ENCODE measurements at places on chromosomes 11 and 22.
A peak's percentile ranks its signal among the peaks of the same experiment; 100 is the strongest.

DNA sequence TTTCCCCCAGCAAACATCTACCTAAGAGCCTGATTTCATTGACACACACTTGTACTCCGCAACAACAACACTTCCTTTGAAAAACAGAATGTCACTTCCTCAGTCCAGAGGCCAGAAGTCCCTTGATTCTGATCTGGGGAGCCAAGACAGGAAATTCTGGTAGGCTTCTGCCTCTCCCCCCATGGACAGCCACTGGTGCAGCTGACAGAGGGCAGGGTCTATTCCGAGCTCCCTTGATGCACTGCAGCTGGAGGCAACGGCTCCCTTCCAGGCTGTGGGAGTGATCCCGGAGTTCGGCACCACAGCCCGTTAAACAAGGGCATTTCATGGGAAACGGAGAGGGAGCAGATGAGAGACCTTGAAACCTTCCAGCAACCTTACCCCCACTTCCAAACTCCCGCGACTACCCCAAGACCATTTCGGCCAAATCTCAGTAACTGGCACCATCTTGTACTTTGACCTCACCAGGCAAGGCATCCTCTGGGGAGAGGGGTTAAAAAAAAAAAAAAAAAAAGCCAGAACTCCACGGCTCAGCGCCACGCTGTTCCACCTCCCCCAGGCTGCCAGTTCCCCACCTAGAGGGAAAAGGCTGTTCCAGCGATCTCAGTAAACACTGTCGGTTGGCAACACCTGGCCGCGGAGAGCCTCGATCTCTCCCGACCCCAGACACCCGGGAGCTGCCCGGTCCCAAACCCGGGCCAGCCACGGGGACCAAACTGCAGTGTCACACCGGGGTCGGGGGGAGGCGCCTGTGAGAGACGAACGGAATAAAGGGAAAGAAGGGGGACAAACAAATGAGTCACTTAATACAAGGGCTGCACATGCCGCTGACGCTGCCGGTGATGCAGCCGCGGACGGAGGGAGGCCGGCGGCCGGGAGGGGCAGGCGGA lies 1.1 kb downstream of the GAB2 start:
- DNase-seq, result peak; percentile 72

DNA sequence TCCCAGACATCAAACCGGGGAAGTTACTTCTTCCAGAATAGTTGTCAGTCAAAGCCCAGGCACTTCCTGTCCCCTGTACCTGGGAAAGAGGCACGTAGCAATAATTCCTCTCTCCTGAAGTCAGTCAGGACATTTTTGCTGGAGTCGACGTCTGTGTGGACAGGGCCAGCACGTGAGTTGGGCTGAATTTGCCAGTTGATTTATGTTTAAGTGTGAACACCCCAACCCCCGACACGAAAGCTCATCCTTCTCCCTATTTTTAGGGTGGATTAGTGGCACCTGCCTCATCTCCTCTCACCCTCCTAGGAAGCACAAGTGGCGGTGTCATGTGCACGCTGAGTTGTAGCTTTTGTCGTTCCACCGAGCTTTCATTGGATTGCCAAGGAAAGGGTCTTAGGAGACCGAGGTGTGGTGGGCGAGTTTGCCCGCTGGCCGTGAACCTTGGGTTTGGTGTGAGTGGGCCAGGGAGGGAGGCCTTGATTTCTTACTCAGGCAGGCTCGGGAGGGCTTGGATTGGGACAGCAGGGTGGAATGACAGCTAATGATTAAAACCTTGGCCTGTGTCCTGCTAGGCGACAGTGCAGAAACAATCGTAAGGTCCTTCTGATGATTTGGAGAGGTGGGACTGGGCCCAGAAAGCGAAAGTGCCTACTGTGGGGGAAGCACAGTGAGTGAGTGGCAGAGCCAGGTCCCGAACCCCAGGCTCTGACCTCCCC lies 87.0 kb upstream of the CRYBB3 start:
- DNase-seq, result no peak

DNA sequence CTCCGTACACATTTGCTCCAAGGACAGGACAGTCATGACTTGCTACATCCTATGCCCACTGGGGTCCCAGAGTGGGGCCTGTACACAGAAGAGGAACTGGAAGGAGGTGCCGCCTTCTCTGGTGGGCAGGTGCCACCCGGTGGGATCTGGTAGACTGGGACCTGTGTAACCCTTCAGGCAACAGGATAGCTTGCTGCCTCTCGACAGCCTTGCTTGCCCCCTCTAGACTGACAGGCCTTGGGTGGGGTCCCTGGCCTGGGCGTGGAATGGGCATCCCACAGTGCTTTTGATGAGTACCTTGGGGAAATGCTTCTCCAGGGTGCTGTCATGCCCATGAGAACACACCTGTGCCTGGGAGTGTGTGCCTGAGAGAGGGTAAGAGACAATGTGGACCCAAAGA lies 15.8 kb downstream of the SHANK3 start:
- no peak for DNase-seq

- peak; percentile 69 for DNase-seq
Observed at GRCh38 chr11:73376160-73376802, at the start of gene RELT. Gene RELT, plus strand, starts transcription at chr11:73376399. Its CDS starts 12,738 bp downstream, at chr11:73389137.

DNA sequence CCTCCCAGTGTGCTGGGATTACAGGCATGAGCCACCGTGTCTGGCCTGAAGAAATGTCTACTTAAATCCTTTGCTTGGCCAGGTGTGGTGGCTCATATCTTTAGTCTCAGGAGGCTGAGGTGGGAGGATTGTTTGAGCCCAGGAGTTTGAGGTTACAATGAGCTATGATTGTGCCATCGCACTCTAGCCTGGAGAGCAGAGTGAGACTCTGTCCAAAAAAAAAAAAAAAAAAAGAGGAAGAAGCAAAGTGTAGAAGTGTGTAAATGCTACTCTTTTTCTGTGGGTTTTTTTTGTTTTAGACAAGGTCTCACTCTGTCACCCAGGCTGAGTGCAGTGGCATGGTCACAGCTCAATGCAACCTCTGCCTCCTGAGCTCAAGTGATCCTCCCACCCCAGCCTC lies 6.4 kb upstream of the ATG16L2 start:
- no peak for DNase-seq

GRCh38 chr22:32378707-32379272 lies 21.1 kb downstream of the RFPL3 start:
- DNase-seq, result no peak

- peak; percentile 18 for DNase-seq
Observed at GRCh38 chr11:66579017-66579606, 10.7 kb upstream of the CTSF start.

GRCh38 chr22:47131632-47132427 lies 369.4 kb downstream of the TBC1D22A start:
- DNase-seq, result no peak

DNA sequence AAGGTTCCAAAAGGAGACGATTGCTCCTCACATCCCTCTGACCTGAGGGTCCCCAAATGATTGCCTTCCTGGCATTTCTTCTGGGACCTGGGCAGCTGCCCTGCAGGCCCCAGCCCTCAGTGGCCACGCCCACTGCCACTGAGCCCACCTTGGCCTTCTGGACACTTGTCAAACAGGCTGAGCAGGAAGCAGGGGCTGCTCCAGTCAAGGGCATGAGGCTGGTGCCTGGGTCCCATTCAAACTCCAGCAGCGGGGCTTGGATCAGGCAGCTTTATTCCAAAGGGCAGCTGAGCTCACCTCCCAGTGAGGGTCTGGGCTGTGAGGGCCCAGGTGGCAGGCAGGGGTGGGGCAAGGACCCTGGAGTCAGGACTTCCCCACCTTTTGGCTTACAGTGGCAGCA lies 13.6 kb downstream of the KCTD17 start:
- no peak for DNase-seq

DNA sequence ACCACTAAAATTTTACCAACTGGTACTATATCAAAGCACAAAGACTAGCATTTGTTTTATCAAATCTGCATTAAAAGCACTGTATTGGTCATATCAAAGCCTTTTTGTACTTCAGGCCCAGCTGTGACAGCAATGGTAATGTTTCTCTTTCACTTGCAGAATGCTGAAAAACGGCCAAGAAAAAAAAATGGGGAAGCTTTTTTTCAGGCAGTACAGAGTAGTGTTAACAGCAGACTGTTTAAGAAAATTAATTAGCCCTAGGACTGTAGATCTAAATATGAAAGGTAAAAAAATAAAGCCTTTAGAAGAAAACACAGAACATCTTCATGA lies 33.3 kb downstream of the DENND5A start:
- no peak for DNase-seq

DNA sequence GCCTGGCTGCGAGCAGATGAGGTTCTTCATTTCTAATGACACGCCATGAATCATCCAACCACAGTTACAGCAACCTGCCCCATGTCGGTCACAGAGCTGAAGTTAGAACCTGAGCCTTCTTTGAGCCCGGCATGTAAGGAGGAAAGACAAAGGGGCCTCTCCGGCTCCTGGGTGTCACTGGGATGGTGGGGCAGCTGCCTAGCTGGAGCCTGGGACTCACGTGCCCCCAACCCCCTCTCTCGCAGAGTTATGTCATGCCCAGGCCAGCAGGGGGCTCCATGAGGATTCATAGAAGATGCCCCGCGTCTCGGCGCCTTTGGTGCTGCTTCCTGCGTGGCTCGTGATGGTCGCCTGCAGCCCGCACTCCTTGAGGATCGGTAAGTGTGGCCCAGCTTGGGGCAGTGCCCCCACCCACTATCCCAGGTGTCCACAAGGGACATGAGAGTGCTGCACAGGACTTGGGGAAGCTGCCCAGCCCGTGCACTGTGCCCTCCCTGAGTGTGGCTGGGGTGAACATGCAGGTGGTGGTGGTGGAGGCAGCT lies 148.5 kb downstream of the GRIK4 start:
- no peak for DNase-seq

- DNase-seq, result no peak
Observed at GRCh38 chr11:69376155-69377028, 82.4 kb downstream of the MYEOV start.

DNA sequence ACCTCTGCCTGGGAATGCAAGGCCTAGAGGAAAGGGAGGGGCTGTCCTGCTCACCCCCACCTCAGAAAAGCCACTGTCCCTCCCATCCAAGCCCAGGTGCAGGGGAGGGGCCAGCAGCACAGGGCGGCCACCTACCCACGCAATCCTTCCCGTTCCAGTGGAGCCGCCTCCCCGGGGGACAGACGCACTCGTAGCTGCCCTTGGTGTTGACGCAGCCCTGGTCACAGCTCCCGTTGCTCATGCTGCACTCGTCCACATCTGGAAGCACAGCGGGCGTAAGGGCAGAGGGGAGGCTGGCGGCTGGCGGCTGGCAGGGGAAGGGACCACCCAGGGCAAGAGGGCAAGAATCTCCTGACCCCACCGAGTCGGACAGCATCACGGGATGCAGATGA lies 40.3 kb upstream of the TTLL12 start:
- no peak for DNase-seq

DNA sequence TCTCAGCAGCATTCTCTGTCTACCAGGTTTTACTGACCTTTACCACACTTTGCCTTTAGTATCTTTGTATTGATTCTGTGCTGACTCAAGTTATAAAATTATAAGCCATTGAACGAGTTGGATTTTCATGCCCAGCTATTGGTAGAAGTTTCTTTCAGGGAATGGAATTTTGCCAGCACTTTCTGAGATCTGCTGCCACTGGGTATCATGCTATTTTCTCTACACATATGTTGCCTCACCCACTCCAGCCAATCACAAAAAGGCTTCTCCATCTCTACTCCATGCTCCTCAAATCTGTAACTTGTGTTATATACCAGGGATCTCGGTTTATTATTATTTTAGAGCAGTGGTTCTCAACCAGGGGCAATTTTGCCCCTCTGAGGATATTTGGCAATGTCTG lies 25.2 kb downstream of the C11orf96 start:
- no peak for DNase-seq

DNA sequence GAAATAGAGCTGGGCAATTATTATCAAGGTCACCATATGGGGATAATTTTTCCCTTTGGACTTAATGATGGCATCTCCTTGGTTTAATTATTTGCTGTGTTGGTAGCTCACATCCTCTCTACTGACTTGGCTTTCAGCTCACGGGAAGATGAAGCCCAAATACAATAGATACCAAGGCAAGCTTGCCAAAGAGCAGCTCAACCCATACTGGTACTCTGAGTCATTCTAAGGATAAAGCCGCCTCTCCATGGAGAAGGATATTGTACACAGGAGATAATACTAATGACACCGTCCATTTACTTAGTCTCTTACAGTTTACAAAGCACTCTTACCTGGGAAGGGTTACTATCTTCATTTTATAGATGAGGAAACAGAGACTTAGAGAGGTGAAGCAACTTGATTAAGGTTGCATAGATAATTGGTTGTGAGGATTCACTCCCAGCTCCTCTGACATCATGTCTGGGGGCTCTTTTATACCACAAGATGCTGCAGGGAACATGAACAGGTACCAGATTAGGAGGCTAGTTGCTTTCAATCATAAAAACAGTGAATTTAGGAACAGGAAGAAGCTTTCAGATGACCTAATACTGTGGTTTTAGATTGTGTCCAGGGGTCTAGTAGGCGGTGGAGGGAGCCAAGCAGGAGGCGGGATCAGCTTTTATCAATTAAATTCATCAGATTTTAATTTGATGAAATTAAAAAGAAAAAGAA lies 48.3 kb upstream of the PICALM start:
- no peak for DNase-seq

- DNase-seq, result no peak
Observed at GRCh38 chr11:93244018-93244417, 46.2 kb upstream of the SLC36A4 start.

DNA sequence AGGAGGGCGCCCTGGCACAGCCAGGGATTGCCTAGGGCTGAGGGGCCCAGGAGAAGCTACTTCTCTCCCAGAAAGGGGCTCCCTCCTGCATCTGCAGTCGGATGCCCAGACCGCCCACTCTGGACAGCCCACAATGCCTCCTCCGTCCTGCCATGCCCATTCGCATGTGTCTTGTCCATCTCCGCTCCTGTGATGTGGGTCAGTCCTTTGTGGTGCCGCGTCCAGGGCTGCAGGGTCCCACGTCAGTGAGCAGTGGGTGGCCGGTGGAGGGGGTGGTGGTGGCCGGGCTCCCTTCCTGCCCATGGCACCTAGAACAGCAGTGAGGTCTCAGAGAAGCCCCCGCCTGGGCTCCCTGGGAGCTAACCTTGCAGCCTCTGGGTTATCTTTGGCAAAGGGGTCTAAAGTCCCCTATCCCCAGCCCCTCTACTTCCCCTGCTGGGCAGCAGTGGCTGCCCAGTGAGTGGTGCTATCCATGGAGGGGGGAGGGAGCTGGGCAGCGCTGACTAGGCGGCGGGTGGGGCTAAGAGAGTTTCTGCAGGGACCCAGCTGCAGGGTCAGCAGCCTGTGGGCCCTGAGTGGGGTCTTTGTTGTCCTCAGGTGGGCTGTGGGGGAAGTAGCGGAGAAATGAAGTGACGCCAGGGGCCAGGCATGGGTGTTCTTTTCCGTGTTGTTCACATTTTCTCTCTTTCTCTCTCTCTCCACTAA lies 41.1 kb downstream of the KCNC1 start:
- DNase-seq, result no peak
